Stimulated activated naive CD8-positive, alpha-beta T cell treated with anti-CD3 and anti-CD28 coated beads, Interleukin-15, Interleukin-2, amounts not matched to agents 100 U/mL and 50 U/mL, for 24 hours (primary cell): ENCODE measurements at places on chromosomes 7 and 10.

DNA sequence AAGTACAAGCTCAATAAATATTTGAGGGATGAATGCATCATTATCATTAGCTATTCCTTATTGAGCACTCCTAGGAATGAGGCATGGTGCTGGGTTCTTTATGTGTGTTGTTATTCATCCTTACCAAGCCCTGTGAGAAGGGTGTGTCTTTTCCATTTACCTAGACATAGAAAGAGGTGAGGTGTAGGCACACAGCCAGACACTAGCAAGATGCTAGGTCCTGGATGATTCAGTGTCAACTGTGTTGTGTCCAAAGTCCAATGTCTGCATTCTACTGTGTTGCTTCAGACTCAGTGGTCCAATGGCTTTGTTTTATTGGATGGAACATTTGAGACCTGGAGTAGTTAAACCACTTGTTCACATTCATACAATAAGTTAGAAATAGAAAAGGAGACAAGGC is 605.5 kb downstream of the LRMDA start:
- DNase-seq: no peak

DNA sequence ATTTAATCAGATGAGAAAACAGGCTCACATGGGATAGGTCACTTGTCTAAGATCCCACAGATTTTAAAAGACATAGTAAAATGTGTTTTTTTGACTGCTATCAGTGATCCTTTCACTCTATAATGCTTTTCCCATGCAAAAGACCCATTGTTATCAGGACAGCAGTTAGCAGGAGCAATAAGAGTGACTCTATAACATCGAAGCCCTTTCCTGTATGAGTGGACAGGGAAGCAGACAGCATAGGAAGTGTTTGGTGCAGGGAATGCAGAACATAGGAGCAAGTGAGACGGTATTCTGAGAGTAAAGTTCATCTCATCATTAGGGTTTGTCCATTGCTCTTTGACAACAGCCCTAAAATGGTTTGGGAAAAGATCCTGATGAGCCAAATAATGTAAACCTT is 68.5 kb downstream of the SLC25A13 start:
- no peak for DNase-seq

DNA sequence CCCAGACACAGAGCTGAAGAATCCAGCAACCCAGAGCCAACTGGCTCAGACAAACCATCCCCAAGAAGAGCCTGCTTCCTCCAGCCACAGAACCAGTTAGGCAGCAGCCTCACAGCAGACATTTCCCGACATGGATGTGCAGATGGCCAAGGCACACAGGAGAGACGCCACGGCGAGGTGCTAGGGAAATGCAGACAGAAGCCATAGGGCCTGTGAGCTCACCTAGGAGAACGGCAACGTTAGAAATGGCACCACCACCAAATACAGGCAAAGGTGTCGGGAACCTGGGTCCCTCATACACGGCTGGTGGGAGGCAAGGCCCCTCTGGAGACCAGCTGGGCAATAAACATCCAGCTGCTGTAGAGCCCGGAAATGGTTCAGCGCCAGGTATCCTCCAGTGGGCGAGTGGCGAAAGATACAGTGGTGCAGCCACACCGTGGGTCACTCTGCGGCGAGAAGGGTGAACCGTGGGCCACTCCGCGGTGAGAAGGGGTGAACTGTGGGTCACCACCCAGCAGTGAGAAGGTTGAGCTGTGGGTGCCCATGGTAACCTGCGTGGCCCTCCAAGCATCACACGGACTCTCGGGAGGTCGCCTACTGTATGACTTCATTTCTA is 31.2 kb downstream of the JAKMIP3 start:
- no peak for DNase-seq

DNA sequence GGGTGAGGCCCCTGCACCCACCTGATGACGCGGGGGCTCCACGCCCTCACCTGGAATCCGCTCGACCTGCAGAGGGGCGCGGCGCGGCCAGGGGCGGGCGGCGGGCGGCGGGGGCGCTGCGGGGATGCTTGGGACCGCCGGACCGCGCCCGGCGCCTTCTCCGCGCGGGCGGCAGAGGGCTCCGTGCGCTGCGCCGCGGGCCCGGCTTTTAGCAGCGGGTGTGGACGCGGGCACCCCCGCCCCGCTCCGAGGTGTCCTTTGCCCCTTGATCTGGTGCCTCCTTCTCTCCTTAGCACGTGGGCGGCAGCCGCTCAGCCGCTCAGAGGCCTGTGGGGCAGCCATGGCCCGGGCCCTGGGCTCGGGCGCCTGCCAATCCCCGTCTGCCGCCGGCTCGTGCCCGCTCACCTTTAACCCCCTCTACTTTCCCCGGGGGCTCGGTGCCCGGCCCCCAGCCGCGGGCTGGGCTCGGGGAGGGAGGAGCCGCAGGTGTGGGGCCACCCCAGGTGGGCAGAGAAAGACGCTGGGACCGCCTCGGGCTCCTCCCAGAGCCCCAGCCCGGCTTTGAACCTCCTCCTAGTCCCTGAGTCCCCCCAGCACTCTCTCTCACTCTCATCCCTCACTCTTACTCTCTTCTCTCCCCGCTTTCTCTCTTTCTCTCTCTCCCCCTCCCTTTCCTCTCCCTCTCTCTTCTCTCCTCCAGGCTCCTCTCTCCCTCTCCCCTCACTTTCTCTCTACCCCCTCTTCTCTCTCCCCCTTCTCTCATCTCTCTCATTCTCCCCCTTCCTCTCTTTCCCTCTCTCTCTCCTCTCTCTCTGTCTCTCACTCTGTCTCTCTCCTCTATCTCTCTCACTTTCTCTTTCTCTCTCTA is 19.7 kb upstream of the VPS37D start:
- DNase-seq: peak; percentile 42
